Cardiac fibroblast (primary cell): ENCODE measurements at places on chromosomes 1 and 21.

GRCh38 chr21:45598666-45599065 is 44.9 kb upstream of the PCBP3 start:
- DNase-seq, result no peak

DNA sequence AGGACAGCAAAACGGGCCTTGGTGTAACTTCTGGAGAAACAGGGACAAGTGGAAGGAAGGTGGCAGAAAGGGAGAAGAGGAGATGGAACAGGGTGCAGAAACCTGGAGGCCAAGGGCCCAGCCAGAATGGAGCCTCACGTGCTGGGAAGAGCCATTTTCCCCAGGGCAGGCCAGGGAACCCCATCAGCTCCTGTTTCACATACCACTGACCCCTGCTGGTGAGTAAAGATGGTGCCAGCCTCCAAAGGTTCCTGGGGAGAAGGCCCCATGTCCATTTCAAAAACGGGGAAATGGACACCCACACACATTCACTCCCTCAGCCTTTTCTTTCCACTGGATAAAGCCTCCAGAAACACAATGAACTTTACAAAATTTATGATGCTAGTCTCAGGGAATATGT is 57.6 kb upstream of the JUN start:
- no peak for DNase-seq

DNA sequence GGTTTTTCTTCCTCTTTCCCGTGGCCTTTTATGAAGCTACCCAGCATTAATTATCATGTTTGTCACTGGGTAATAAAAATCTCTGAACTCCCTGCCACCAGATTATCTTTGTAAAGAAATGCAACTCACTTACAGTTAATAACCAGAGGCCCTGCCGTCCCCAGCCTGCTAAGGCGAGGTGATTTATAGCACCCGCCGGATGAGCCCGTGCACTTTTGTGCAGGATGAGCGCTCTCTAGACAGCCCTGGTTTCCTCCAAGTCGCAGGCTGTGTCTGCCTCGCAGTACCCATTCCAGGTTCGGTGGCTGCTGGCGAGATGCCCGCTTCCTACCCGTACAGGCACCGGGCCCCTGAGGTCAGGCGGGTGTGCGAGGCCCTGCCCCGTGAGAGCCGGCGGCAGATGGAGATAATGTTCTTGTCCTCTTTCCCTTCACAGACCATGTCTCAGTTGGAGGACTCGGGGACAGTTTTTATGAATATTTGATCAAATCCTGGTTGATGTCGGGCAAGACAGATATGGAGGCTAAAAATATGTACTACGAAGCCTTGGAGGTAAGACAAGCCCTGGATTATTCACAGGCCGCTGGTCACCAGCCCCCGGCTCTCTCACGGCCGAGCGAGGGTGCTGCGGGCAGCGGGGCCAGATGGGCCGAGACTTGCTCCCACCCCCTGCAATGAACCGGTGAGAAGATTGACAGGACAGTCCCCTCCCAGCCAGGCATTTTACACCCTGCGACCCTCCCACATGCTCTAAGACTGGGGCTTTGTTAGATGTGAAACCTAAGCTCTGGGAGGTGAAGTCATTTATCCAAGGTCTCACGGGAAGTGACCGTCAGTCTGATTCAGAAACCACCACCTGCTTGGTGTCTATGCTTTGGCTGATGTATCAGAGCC is 28.5 kb upstream of the SELENON start:
- DNase-seq, result no peak

DNA sequence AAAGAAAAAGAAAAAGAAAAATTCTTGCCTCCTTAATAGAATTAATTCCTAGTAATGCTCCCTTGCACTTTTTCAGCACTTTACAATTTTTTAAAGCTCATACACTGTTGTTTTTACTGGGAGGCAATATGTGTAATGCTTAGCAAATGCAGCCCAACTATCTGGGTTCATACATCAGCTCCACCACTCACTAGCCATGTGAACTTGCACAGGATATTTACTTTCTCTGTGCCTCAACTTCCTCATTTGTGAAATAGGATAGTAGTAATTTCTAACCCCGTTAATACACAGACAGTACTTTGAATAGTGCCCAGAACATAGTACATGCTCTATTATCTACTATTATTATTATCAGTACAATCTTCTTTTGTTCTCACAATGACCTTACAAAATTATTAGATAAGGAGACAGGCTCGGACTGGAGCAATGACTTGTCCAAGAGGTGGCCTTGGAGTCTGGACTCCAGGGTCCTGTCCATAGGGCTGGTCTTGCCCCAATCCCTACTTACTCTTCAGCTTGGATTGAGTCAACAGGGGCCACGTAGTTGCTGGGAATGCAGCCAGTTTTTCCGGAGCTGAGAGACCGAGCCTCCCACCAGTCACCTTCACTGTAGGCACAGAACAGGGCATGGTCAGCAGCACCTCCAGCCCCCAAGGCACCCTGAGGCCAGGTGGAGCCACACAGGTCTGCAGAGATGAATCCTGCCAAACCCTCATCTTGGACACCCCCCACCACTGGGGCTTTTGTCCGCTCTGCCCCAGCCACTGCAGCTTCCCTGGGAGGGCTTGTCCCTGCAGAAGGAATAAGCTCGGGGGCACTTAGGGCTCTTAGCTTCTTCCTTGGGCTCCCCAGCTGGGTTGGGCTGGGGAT is 13.7 kb downstream of the FGR start:
- peak; percentile 65 for DNase-seq

- no peak for DNase-seq
Observed at GRCh38 chr1:2909797-2910196, 108.3 kb upstream of the TTC34 start.

- DNase-seq, result no peak
Observed at GRCh38 chr1:20753589-20753988, 21.1 kb upstream of the SH2D5 start.

DNA sequence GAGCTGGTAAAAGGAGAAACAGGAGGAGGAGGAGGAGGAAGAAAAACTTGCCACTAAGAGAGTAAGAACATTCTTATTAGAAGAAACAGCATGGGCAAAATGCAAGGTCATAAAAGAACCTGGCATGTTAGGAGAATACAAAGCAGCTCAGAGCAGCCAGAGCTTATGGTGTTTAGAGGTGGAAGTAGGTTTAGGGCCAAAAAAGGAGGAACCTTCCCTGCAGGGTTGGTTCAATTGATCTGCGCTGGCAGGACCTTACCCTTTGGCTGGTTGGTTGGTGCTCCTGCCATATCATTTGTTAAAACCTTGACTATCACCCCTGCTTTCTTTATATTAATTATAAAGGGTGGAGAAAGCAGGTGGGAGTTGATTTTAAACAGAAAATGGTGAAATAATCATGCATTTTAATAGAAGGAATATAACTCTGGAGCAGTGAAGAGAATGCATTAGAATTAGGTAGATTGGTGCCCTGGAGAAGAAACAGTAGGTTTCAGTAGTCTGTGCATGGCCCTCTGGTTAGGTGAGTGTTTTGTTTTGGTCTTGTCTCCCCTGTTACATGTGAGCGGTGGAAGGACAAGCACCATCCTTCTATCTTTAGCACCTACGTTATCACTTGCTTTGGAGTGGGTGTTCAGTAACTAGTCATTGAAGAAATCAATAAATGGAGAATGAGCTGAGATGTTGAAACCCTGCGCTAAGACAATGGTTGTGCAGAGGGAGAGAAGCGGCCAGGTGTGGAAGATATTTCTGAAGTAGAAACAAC is 110.4 kb upstream of the NGF start:
- DNase-seq, result no peak

- no peak for DNase-seq
Observed at GRCh38 chr1:154519591-154519991, 17.4 kb upstream of the SHE start.

DNA sequence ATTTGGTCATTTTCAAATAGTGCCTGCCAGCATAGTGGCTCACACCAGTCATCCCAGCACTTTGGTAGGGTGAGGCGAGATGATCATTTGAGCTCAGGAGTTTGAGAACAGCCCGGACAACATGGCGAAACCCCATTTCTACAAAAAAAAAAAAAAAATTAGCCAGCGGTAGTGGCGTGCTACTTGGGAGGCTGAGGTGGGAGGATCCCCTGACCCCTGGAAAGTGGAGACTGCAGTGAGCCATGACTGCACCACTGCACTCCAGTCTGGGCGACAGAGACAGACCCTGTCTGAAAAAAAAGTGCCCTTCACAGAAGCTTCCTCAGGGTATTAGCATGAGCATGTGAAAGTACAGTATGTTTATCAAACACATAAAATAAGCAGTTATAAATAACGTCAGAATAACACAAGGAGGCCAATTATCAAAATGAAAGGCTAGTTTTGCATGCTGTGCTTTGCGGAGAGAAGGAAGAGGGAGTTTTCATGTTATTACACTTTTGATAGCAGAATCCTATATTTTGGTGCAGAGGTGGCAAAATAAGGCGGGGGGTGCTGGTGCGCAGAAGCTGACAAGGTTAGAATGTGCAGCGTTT is 781 bp upstream of the METTL13 start:
- no peak for DNase-seq

DNA sequence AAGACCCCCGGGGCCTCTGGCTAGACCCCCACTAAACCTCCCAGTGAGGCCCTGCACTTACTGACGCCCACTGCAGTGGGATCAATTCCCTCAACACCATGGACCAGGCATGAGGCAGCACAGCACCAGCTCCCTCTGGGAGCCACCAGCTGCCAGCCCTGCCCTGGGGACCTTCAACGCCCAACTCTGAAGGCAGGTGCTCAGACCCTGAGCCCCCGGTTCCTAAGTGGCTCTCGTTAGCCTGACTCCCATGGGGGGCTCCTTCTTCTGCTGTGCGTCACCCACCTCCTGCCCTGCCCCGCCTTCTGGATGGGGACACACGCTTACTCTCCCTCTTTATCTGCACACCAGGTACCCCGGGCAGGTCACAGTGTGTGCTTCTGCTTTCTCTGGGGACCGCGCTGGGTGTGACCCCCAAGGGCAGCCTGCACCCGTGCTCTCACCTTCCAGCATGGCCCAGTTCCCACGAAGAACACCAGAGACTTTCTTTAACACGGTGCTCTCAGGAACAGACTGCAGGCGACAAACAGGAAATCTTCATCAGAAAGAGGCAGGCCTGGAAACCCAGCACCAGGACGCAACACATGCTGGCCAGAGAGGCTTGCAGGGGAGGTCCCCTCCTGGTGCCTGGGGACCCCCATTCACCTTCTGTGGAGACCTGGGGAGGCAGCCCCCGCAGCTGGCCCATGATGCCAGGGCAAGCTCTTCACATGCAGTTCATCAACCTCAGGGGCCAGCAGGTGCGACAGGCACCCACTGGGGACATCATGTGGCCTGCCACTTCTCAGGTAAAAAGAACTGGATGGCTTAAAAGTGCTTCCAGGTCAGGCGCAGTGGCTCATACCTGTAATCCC is 27.3 kb downstream of the WDR4 start:
- DNase-seq, result no peak

DNA sequence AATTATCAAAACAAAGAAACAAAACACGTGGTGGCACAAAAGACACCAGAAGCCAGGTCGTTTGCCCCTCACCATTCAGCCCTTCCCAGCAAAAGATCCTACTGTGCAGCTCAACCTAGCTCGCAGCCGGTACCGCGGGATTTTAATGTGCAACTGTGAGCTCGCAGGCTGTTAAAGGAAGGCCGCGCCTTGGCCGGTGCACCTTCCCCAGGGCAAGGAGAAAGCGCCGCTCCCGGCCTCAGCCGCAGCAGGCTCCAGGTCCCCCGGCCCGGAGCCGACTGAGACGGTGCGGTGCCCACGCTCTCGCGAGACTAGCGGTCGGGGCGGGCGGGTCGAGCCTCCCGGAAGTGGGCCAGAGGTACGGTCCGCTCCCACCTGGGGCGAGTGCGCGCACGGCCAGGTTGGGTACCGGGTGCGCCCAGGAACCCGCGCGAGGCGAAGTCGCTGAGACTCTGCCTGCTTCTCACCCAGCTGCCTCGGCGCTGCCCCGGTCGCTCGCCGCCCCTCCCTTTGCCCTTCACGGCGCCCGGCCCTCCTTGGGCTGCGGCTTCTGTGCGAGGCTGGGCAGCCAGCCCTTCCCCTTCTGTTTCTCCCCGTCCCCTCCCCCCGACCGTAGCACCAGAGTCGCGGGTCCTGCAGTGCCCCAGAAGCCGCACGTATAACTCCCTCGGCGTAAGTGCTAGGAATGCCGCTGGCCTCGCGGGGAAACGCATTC is at the start of gene AGL:
Gene AGL, plus strand, starts transcription at position 618 of the 715 bp plus-strand sequence. CDS start 682 bp downstream, outside the sequence.
- DNase-seq, result peak; percentile 70

- no peak for DNase-seq
Observed at GRCh38 chr1:78089010-78089409, 43.2 kb downstream of the GIPC2 start.

DNA sequence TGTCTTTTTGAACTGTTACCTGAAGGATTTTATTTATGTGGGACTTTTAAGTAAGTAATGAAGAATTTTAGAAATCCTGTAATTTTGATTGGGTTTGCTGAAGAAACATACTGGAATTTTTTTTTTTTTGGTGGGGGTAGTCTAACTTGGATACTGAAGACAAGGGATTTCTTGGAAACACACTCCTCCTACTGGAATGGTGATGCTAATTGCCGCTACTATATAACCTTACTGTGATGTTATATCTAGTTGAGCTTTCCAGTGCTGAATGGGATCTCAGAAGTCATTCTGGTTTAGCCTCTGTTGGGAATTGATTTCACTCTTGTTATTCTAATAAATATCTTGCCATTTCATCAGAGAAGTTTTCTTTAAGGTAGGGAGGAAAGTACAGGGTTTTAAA is 8.4 kb downstream of the PPP2R5A start:
- DNase-seq, result peak; percentile 40

- no peak for DNase-seq
Observed at GRCh38 chr1:229249854-229250644, 20.9 kb upstream of the RAB4A start.

GRCh38 chr1:117665556-117666270 is 59.9 kb downstream of the TENT5C start:
- no peak for DNase-seq

DNA sequence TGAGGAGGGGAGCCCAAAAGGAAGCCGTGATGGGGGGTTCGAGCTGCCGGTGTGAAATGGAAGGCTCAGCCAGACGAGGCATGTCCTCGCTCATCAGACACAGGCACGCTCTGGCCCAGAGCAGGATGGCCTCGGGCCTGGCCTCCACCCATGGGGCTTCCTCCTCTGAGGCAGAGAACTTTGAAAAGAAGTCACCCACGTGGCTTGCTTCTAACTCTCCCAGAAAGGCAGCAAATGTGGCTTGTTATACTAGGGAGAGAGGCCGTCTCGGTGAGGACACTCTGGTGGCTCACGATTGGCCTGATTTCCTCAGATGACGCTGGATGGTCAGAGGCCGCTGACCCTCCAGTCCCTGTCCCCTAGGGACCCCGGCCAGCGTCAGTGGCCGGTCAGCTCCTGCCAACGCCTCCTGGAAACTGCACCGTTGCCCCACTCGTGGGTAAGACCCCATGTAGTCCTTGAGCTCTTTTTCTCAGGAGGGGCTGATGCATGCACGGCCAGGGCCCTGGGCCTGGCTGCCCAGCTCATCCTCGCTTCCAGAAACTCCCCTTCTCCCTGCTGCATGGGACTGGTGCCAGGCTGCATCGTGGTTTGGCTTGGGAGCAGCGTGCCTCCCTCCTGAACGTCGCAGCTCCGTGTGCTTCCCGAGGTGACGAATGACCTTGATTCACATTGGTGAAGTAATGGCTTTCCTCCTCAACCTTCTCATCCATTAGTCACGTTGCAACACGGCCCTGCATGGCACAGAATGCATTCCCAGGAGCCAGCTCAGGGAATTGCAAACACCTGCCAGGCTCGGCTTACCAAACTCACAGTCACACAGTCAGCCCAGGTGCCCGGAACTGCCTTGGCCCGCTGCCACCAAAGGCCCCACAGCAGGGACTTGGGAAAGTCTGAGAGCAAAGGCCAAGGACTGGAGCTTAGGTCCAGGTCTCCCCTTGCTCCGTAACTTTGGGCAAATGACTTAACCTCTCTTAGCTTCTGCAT is 58.8 kb downstream of the TOMM20 start:
- peak; percentile 74 for DNase-seq
